Naive thymus-derived CD4-positive, alpha-beta T cell (primary cell): ENCODE measurements at places on chromosomes 4 and X. TPM values are rescaled to one million over a fixed set of nuclear protein-coding genes. Genes with fewer than 3 reads are reported as not detected.

DNA sequence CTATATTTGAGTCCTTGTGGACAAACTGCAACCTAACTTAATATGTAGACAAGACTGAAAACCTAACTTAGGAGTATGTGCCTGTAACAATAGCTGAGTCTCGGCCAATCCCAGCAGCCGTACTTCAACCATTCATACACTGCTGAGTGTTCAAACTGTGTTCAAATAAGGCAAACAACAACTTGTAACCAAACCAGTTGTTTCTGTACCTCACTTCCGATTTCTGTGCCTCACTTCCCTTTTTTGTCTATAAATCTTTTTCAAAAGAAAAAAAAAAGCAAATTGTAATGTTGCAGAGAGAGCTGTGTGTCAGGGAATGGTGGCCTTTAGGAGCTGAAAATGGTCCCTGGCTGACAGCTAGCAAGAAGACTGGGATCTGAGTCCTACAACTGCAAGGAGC, 46.0 kb downstream of the GEMIN8 start:
- DNase-seq = no peak

DNA sequence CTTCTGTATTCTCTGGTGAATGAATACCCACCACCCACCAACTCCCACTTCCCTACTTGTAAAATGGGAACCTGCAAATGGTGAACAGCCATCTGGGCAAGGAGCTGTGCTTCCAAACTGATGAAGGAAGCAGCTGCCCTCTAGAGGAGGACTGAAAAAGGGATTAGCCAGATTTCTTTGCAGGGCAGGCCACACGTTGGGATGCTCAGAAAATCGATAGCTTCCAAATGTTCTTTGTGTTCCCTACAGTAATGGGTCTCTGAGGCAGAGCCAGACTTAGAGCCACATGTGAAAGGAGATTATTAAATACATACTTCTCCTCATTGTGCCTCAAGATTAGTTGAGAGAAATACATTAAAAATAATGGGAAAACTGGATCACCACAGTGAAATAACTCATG, 39.3 kb upstream of the LPAR4 start:
- DNase-seq = no peak

Gene RNF128
- total RNA-seq = not detected

Gene LRP2BP
- total RNA-seq = 2.4 TPM

GRCh38 chrX:141952603-141953002, 48.9 kb downstream of the MAGEC1 start:
- DNase-seq = no peak

DNA sequence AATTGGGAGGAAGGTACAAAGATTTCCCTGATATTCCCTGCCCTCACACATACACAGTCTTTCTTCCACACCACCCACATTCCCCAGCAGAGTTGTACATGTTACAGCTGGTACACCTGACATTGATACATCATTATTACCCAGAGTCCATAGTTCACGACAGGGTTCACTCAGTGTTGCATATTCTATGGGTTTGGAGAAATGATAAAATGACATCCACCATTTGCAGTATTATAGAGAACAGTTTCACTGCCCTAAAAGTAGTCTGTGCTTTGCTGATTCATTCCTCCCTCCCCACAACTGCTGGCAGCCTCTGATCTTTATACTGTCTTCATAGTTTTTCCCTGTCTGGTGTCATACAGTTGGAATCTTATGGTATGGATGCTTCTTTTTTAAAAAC, 15.0 kb downstream of the AGA start:
- no peak for DNase-seq

Gene FRMD7
- not detected in 2 replicates for total RNA-seq

GRCh38 chrX:70664726-70665125, 220.1 kb downstream of the DLG3 start:
- no peak for DNase-seq
